Activated CD8-positive, alpha-beta memory T cell treated with anti-CD3 and anti-CD28 coated beads, Interleukin-2, amount 50 U/mL, for 4 hours (primary cell): ENCODE measurements at places on chromosomes 1 and 21.

DNA sequence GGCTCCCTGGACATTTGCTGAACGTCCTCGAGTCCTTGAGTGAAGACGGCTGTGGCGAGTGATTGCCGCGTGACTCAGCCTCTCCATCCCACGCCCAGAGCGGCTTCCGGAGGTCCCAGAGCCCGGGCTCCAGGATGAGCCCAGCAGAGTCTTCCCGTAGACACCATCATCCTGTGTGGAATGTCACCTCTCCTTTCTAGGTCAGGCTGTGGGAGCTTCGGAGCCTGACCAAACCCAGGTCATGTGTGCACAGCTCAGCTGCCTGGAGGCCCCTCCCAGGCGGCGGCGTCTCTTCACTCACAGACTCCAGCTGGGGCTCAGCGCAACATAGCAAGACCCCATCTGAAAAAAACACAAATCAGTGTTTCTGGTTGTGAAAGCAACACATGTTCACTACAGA is 38.2 kb downstream of the PRKCZ start:
- DNase-seq: no peak

DNA sequence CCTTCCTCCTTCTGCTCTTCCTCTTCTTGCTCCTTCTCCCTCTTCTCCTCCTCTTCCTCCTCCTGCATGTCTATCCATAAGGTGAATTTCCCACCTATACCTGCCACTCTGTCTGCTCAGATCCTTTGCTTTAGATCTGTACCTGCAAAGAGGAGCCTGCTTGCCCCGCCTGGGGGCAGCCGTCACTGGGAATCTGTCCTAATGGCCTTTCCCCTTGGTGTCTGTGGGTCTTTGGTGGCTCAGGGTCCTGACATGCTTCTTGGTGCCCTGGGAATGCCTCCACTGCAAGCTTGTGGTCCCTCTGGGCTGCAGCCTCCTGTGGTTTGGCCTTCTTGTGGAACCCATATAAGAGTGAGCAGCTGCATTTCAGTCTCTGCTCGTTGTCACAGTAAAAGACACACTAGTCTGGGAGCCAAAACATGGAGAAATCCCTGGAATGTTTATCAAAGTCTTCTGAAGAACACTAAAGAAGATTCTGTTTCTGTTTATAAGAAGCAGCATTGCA is 79.5 kb upstream of the CSF3R start:
- no peak for DNase-seq

DNA sequence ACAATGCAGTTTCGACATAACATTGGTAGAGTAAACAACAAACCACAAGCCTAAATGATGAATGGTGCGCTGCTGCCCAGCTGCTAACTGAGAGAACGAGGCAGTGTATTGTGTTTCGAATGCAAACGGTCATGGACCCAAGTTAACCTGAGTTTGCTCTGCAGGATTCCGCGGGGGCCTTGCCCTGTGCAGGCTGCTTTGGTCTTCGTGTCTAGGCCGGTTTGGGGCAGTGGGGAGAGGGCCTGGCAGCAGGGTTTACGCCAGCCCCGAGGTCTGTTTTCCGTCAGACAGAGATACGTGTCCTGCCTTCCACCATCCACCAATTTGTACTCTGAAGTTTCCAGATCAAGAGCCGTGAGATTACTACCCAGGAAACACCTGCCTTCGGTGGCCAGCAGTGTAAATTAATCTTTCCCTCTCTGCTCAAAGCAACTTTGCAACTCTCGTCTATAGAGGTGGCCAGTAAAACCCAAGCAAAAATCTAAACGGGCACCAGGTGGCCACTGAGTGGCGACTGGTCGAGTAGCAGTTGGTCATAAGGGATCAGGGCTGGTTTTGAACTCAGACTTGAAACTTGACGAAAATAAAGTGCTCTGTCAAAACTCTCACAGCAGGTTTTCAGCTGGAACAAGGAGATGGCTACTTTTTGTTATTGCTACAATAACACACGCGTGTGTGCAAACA is 6.3 kb upstream of the PRDM15 start:
- no peak for DNase-seq

GRCh38 chr1:98268316-98268715 is 347.5 kb upstream of the DPYD start:
- no peak for DNase-seq

DNA sequence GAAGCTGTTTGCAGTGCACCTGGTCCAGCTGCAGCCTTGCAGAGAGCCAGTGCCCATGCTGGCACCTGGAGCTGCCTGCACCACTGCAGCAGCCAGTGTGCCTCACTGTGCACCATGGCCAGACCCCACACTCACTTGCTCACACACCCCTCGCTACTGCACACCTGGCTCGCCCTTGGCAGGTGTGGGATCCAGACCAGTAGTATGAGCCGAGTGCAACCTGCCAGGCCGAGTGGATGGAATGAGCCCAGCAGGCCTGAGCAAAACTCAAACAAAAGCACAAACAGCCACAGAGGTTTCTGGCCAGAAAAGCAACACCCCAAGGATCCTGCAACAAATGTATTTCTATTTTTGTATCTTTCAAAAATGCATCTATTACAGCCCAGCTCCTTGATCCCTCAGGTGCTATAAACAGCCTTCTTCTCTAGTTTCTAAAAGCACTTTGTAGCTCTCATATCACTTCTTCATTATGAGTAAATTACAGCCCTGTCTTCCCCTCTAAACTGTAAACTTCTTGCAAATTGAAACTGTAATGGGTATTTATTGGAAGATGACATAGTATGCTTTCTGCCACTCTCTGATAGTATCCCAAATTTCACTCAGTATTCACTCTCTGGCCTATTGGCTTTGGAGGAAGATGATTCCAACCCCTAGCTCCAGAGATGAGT is 72.2 kb upstream of the LPGAT1 start:
- DNase-seq: no peak

DNA sequence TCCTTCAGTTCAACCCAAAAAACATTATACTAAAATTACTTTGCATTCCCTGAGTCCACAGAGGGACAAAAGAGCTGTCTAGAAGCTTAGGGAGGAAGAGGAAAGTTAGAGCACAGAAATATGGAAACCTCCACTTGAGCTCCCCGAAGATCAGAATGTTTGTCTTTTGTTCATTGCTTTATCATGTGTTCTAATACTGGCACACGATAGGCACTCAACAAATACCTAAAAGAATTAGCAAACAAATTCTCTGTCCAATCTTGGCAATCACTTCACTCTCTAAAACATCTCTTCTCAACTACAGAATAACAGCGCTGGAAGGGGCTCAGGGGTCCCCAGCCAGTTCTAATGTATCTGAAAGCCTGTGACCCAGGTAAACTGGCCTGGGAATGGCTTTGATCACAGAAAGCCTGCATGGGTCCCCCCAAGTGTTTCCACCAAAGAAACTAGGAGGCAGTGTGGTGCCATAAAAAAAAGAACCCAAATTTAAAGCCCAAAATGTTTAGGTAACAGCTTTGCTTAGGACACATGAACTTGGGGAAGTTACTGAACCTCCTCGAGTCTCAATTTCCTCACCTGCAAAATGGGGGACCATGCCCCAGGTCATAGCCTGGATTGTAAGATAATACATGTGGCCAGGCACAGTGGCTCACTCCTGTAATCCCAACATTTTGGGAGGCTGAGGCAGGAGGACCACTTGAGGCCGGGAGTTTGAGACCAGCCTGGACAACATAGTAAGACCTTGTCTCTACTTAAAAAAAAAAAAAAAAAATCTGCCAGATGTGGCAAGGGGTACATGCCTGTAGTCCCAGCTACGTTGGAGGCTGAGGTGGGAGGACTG is 45.8 kb downstream of the SSBP3 start:
- no peak for DNase-seq

GRCh38 chr1:220775240-220775853 is 11.4 kb upstream of the MTARC1 start:
- no peak for DNase-seq

DNA sequence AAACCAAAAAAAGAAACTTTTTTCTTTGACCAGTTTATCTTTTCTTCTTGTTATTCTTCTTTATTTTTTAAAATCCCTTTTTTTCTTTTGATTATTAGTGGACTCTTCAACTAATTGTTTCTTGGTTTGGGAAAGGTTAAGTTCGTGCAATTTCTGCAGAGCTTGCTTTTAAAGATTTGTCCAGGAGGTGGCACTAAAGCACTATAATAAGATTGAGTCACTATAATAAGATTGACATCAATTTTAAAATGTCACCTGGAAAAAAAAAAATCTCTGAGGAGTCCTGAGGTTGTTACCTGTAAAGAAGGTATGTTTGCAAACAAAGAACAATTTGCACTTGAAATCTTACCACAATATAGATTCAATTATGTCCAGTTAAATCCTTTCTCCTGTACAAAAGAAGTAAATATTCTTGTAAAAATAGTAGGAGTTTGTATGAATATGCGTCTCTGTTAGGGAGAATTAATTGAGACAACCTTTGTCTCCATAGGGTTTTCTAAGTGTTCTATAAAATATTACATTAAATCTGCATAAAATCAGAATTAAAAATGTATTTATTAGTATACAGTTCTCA is 166.7 kb downstream of the ADGRL4 start:
- no peak for DNase-seq

- DNase-seq: no peak
These were observed 104.3 kb upstream of the CD34 start for GRCh38 chr1:208015255-208015654.

- DNase-seq: no peak
These were observed 40.1 kb upstream of the TMPRSS15 start for GRCh38 chr21:18443701-18444100.

- no peak for DNase-seq
These were observed 375.3 kb downstream of the USH2A start for GRCh38 chr1:216047811-216048572.

- DNase-seq: no peak
These were observed 53.4 kb downstream of the SIPA1L2 start for GRCh38 chr1:232576537-232576936.

DNA sequence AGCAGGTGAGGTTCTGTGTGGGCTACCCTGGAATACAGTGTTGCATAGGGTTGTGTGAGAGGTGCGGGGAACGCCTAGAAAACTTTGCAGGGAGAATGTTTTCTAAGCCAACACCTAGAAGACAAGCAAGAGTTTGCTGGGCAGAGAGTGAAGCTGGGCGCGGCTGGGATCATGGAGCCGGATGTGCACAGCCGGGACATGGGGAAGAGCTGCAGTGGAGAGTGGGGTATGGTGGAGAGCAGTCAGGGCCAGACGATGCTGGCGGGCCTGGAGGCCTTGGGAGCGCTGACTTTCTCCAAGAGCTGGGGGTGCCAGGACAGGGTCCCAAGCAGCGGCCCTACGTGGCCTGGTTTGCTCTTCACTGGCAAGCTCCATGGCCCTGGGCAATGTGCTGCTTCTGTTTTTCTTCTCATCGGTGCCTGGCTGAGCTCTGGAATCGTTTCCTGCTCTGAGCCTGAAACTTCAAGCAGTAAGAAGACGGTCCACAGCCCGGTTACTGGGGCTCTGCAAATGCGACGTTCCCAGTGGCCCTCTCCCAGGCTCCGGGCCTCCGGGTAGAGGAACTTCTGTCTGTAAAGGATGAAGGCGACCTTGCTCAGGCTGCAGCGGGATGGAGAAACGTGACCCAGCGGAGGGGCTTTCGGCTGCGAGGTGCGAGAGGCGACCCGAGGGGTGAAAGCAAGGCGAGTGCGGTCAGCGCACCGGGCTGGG is 51.9 kb upstream of the CD34 start:
- peak; percentile 16 for DNase-seq

GRCh38 chr1:22369294-22370189 is 82.1 kb upstream of the ZBTB40 start:
- DNase-seq: no peak

DNA sequence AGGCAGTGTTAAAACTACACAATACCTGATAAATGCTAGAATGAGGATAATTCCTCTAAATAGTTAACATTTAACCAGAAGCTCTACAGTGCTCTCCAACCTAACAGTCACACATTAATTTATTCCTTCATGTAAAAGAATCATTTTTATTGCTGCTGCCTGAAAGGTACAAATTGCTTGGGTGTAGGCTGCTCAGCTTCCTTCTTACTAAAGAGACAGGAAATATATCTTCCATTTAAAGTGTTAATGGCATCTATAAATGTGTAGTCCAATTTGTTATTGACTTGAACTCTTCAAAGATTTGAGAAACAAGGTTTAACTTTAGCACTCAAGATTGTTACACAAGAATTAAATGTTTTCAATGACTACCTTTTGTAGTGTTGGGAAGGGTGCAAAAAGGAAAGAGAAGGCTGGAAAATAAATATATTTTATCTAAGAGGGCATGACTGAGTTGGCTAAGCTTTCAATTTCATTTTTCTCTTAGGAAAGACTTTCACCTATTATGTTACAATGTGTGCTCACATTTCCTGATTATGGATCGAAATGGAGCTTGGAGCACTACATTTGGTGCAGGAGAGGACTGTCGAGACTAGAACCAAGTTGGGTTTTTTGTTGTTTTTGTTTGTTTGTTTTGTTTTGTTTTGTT is 105.5 kb upstream of the CACYBP start:
- DNase-seq: no peak

- peak; percentile 84 for DNase-seq
These were observed at the start of gene GSTM1 for GRCh38 chr1:109687641-109688499. Gene GSTM1 (plus strand): TSS chr1:109687817. CDS start chr1:109687874, 57 bp downstream.

DNA sequence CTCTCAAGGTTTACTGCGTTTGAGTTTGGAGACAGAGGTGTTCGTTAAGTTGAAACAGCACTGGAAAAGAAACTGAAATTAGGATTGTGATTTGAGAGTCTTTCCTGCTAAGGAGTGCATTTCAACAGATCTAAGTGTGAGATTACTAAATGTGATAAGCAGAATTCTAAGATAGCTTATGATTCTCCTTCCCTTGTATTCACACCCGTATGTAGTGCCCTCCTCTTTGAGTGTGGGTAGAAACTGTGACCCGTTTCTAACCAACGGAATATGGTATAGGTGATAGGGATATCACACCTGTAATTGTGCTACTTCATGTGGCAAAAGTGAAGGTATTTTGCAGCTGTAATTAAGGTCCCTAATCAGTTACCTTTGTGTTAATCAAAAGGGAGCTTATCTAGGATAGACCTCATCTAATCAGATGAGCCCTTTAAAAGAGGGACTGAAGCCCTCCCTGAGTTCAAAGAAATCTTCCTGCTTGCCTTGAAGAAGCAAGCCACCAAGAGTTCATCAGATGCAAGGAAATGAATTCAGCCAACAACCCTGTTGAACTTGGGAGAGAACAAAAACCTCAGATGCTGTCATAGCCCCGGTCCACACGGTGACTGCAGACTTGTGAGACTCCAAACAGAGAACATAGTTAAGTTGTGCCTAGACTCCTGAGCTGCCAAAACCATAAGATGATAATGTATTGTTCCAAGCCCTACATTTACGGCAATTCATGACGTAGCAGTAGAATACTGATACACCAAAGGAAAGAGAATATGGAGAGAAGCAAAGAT is 12.6 kb upstream of the IL12RB2 start:
- DNase-seq: no peak

- no peak for DNase-seq
These were observed 641.6 kb upstream of the ADGRL4 start for GRCh38 chr1:79648126-79648525.

GRCh38 chr1:226863446-226863845 is 7.0 kb upstream of the PSEN2 start:
- DNase-seq: no peak

GRCh38 chr1:229819091-229819490 is 193.0 kb downstream of the URB2 start:
- DNase-seq: no peak
